ENCODE measurements at places on chromosomes 7 and 10.

- DNase-seq: no peak
Measured at GRCh38 chr7:155482511-155483183, 24.7 kb downstream of the EN2 start.

- DNase-seq: peak; percentile 34
Measured at GRCh38 chr10:132873395-132873794, 69.0 kb downstream of the CFAP46 start.

- no peak for DNase-seq
Measured at GRCh38 chr7:91446819-91447218, 182.6 kb downstream of the FZD1 start.

DNA sequence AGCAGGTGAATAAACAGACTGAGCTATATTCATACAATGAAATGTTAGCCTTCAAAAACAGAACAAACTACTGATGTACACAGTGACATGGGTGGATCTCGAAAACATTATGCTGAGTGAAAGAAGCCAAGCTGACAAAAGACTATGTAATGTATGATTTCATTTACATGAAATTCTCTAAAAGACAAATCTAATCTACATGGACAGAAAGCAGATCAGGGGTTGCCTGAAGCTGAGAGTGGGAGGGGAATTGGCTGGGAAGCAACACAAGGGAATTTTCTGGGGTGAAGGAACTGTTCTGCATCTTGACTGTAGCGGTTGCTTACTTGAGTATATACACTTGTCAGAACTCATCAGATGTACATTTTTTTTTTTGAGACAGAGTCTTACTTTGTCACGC is 121.7 kb upstream of the SVIL start:
- no peak for DNase-seq

GRCh38 chr7:79221211-79221610 is 232.3 kb downstream of the MAGI2 start:
- no peak for DNase-seq

DNA sequence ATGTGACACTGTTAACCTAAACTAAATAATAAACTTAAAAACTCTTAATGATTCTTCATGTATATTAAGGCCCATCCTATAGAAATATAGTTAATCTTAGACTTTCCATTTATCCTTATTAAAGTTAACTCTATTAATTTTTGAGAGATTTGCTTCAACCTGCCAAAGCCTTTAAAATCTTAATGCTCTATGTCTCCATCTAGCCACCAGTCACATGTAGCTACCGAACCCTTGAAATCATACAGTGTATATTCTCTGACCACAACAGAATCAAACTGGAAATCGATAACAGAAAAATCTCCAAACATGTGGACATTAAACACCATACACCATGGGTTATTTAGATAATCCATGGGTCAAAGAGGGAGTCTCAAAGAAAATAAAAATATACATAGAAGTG is 51.9 kb downstream of the ASZ1 start:
- no peak for DNase-seq

DNA sequence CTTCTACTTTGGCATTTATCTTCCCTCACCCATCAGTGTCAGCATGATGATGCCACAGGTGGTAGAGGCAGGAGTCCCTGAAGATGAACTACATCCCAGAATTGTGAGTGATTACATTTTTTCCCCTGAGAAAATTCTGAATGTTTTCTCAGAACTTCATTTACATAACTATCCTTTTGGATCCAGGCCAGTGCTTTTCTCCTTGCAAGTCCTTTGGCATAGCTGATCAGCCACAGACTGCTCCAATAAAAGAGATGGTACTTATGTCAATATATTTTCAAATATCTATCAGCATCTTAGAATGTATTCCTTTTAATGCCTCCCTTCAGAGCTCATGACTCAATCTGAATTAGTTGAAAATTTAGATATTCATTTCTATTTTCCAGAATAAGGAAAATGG is 135.5 kb downstream of the IQUB start:
- no peak for DNase-seq

DNA sequence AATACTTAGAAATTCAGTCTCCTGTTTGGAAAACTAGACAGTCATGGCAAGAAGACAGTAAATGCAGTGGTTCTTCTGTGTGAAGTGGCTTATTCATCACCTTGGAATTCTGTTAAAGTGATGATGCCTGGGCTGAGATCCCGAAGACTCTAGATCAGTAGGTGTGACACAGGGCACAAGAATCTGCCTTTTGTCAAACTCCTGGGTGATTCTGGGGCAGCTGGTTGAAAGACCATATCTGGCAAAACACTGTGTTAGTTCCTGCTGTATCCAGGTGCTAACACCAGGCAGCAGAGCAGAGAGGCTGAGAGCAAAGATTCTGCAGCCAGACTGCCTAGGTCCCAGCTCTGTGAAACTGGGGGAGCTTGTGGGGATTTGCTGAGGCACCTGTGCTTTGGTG is 26.5 kb downstream of the MRC1 start:
- no peak for DNase-seq

DNA sequence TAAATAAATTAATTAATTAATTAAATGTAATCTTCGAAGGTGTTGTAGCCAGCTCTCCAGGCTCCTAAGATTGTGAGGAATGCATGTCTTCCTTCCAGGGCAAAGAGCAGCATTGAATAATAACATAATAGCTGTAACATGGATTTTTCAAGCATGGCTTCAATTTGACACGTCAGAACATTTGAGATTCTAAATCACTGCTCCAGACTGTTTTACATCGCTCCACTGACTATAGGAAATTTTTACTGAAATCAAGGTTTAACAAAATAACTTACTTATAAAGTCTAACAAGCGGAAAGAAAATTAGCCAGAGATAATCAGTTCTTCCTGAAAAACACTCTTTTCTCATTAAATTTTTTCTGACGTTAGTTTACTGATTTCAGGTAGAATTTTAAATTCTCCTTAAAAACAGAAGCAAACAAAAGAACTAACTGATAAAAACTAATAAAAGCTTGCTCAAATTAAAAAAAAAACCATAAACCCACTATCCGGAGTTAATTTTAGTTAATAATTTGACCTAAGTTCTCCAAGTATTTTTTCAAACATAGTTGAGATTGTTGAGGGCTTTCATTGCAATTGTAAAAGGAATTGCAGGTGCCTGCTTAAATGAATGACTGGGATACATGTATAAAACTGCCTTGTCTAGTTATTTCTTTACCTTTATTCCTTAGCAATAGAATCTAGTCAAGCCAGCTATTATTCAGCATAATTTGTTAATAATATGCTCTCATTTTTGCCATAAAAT is 51.2 kb upstream of the SGCE start:
- no peak for DNase-seq

GRCh38 chr7:80346704-80347103 is 165.2 kb downstream of the GNAT3 start:
- no peak for DNase-seq

GRCh38 chr10:114874827-114875411 is 53.3 kb downstream of the FHIP2A start:
- no peak for DNase-seq

- no peak for DNase-seq
Measured at GRCh38 chr7:73517241-73517995, 4.7 kb downstream of the BAZ1B start.

DNA sequence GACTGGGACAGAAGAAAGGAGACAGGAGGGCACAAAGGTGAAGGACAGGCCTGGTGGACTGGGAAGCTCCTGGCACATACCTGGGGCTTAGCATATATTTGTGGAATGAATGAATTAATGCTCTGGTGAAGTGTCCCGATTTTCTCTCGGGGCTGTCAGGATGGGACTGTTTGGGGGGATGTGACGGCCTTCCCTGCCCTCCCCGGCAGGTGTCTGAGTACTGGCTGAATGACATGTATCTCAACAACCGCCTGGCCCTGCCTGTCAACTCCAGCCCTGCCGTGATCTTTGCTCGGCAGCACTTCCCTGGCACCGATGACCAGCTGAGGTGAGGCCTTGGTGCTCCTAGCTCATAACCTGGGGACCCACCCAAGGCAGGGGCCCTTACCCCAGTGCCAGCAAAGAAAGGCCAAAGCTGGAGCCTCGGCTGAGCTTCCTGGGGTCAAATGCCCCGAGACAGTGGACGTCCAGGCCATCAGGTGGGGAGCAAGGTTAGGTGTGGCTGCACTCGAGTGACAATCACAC is 6.5 kb downstream of the CHAT start:
- peak; percentile 10 for DNase-seq

- DNase-seq: peak; percentile 23
Measured at GRCh38 chr10:17512341-17513001, 58.1 kb upstream of the ST8SIA6 start.

- no peak for DNase-seq
Measured at GRCh38 chr7:117493460-117493859, 13.6 kb downstream of the CFTR start.

GRCh38 chr7:105315357-105315756 is 73.4 kb downstream of the SRPK2 start:
- DNase-seq: no peak

- DNase-seq: no peak
Measured at GRCh38 chr7:111018960-111019736, 71.8 kb upstream of the LRRN3 start.

GRCh38 chr7:84136809-84137208 is 57.8 kb downstream of the SEMA3A start:
- no peak for DNase-seq

GRCh38 chr7:46710927-46711326 is 789.9 kb upstream of the IGFBP3 start:
- no peak for DNase-seq

DNA sequence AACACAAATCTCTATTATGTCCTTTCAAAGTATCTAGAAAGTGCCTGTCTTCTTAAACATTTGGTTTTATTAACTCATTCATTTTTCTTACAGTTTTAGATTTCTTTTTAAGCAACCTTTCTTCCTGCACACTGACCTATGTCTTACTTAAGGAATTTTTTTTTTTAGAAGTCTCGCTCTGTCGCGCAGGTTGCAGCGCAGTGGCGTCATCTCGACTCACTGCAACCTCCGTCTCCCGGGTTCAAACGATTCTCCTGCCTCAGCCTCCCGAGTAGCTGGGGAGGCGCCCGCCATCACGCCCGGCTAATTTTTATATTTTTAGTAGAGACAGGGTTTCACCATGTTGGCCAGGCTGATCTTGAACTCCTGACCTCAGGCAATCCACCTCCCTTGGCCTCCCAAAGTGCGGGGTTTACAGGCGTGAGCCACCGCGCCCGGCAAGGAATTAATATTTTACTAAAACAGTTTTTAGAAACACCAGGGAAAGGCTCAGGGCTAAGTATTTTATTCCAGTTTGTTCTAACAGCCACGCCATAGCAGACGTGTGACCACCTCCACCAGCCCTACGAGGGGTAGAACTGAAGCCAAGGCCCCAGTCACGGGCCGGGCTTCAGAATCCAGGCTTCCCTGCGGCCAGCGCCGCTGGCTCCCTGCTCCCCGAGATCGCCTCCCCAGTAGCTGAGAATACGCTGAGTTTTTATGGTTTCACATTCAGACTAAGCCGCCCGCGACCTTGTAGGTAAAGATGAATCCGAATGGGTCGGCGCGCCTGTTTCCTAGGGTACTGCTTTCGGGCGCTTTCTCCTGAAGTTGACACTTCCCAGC is 941 bp upstream of the LUC7L2 start:
- DNase-seq: no peak

- no peak for DNase-seq
Measured at GRCh38 chr10:114131094-114131493, 42.9 kb downstream of the CCDC186 start.

GRCh38 chr10:72689660-72690059 is 2.3 kb upstream of the MCU start:
- DNase-seq: no peak

DNA sequence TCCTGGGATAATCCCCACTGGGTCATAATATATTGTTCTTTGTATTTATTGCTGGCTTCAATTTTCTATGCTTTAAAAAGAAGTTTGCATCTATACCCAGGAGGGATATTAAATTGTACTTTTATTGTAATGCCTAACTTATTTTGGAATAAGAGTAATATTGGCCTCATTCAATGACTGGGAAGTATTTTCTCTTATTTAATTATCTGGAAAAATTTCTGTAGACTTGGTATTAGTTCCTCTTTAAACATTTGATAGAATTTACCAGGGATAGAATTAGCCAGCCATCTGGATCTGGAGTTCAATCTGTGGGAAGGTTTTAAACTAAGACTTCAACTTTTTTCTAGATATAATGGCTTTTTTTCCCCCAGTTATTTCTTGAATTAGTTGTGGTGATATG is 115.2 kb upstream of the ZNF32 start:
- no peak for DNase-seq

- no peak for DNase-seq
Measured at GRCh38 chr10:103442031-103442461, 10.1 kb downstream of the CALHM2 start.

GRCh38 chr7:100211342-100211780 is 8.4 kb upstream of the PVRIG start:
- no peak for DNase-seq

DNA sequence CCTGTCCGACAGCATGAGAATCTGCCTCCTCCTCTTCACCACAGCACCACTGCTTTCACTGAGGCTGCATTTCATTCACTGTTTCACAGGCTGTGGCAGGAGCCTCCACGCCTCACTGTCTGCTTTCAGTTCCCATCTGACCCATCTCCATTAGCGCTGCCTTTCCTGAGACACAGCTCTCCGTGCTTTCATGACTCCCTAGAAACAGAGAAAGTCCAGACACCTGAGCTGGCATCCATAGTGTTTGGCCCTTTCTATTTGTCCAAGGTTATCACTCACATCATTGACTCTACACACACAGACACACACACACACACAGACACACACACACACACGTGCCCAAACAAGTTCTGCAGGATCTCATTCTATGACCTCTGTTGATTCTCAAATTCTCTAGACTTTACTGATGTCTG is 5.2 kb downstream of the LGI1 start:
- DNase-seq: no peak

DNA sequence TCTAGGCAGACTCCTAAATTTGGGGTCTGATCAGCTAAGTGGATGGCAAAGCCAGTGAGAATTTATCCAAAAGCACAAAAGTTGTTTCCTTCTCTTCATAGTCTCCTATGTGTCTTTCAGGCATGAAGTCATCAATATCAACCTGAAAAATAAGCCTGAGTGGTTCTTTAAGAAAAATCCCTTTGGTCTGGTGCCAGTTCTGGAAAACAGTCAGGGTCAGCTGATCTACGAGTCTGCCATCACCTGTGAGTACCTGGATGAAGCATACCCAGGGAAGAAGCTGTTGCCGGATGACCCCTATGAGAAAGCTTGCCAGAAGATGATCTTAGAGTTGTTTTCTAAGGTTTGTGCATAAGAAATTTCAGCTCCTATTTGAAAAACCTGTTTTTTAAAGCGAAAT is 4.8 kb downstream of the GSTO1 start:
- no peak for DNase-seq
